ENCODE measurements at places on chromosomes 1 and 21. TPM values are rescaled to one million over a fixed set of nuclear protein-coding genes. Genes with fewer than 3 reads are reported as not detected.

HTR6 gene
- total RNA-seq = not detected

VHLL gene
- total RNA-seq = not detected

PCP4 gene
- total RNA-seq = not detected

COL9A2 gene
- total RNA-seq = 2.5 TPM

CELA2B gene
- total RNA-seq = not detected

DNAH14 gene
- not detected for total RNA-seq

CAPN8 gene
- total RNA-seq = 0.08 TPM

DNA sequence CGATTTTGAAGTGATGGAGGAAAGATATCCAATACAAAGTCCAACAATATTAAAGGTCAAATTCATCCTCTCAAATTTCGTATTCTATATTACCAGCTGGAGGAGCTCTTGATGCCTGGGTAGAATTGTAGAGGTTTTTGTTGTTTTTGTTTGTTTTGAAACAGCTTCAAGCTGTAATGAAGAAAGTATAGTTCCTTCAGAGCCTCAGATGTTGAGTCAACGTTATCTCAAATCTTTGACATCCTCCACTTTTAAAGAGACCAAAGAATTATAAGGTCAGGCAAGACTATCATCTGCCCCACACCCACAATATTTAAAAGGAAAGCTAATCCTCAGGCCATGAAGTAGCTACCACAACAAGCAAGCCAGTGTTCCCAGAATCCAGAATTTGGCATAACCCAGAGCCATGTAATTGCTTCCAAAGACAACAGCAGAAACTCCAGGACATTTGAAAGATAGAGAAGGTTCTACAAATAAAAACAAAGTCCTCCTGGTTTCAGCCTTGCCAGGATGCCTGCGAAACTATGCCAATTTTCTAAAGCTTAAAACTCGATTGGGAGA, 24.9 kb downstream of the VAV3 start:
- no peak for DNase-seq

GRCh38 chr1:177181631-177182291, 11.0 kb downstream of the BRINP2 start:
- DNase-seq = peak; percentile 54

GRCh38 chr1:153938996-153939395, 7.5 kb downstream of the DENND4B start:
- no peak for DNase-seq

GRCh38 chr1:189656628-189657530, 820.8 kb downstream of the BRINP3 start:
- no peak for DNase-seq

DNA sequence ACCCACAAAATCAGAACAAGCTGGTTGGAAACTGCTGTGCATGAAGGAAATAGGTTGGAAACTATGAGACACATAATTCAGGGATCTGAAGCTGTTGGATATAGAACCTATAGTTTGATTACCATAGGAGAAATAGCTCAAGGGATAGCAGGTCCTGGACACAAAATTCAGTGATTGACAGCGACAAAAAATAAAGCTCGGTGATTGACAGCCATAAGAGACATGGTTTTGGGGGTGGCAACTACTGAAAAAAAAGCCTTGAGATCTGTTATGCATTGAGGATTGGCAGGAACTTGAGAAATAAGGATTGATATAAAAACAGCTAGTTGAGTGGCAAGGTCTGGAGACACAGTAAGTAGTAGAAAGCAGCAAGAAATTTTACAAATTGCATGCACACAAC, at the start of gene KRTAP25-1:
KRTAP25-1 (minus strand) TSS at position 300 of the 400 bp plus-strand sequence; CDS start at position 276, 24 bp downstream.
- no peak for DNase-seq

DNA sequence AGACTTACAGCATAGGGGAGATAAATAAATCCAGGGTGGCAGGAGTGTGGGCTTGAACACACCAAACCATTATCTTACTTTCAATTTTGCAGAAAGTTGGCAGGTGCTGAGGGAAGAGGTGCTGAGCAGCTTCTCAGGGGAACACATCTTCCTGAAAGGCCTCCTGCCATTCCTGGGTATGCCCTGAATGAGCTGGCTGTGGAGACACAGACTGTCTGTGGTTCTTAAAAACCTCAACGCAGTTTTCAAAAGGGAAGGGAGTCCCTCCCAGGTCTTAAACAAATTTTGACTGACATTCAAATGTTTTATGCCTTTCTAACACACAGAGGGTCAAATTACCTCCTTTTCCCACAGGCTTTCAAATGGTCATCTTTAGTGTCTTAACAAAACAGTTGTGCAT, 166.9 kb downstream of the TNFSF18 start:
- peak; percentile 26 for DNase-seq

GRCh38 chr1:27398405-27399149, 6.2 kb downstream of the GPR3 start:
- no peak for DNase-seq

- no peak for DNase-seq
Observed at GRCh38 chr1:184734980-184735379, 19.7 kb downstream of the EDEM3 start.

DNA sequence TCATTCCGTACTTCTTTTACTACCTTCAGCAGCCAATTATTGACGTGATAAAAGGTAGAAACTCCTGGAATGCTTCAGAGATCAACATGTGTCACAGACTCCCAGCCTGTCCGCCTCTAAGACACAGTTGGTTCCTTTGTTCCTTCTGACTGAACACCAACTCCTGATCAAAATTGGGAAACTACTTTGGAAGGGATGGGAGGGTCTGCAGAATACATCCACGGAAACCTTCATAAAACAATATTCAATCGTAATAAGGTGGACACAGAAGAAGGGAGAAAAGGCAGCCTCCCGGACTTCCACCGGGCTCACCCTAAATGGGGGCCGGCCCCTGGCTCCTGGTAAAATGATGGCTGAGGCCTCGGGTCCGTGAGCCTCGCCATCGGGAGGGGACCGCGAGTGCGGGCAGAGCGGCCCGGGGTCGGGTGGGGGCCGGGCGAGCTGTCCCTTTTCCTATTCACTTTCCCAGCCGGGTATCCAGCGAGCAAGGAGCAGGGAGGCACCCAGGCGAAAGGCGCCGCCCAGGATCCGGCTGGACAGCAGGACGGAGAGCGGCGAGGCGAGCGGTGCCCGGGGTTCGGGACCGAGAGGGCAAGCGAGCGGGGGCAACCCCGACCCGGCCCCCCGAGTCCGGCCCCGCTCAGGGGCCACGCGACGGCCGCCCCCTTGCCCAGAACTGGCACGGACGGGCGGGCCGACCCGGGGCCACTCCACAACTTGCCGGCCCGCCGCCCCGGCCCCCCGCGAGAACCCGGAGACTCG, 805 bp downstream of the NRIP1 start:
- peak; percentile 30 for DNase-seq

DNA sequence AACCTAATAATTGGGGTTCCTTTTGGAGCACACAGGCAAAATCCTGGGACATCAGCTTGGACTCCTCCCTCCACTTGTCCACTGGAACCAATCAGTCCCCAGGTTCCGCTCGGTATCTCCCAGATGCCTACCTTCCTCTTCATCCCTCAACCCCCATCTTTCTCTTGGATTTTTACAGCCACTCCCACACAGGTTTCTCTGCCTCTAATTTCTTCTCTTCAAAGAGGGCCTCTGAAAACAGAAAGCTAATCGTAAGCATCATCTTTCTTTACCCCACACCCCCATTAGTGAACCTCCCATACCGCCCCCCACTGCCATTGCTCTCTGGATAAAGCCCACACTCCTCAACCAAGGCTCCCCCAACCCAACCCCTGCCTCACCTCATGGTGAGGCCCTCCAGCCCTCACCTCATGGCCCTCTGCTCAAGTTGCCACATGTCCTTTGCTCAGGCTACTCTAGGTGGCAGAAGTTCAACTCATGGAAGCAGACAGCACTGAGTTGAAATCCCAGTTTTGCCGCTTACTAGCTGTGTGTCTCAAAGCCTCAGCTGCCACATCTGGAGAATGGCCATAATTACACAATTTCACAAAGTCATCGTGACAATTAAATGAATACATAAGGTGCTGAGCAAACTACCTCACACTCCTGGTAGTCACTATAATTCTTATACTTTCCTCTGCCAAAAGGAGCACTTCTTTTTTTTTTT, 18.1 kb upstream of the WASF2 start:
- DNase-seq = no peak

GRCh38 chr1:81717230-81717629, 83.5 kb upstream of the ADGRL2 start:
- no peak for DNase-seq

Measured in activated CD8-positive, alpha-beta T cell treated with anti-CD3 and anti-CD28 coated beads, Interleukin-2, amount 10 ng/mL, durations not matched to agents 7 days and 5 days (primary cell).